ENCODE measurements at places on chromosomes 2 and 18. TPM values are rescaled to one million over a fixed set of nuclear protein-coding genes. Genes with fewer than 3 reads are reported as not detected.

- peak; percentile 2 for DNase-seq
Observed at GRCh38 chr18:46199515-46200147, 95.4 kb downstream of the HAUS1 start.

- no peak for DNase-seq
Observed at GRCh38 chr2:62140426-62141141, 55.3 kb upstream of the B3GNT2 start.

- DNase-seq: no peak
Observed at GRCh38 chr2:41830600-41830999, 217.2 kb upstream of the PKDCC start.

DNA sequence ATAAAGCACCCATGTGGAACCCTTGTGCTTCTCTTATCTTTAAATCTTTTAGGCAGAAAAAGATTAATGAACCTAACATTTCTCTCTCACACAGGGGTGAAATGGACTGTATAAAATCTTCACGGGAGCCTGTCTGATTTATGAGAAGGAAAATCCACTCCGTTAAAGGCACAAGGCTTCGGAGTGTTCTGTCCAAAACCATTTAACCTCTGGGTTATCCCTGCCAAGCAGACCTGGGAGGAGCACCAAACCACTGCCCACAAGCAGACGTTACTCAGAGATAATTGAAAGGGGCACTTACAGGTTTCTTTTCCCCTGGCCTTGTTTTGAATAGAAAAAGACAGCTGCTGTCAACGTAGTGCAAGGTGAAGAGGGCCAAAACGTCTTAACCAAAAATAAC is 184.4 kb upstream of the DOK6 start:
- DNase-seq: no peak

- DNase-seq: no peak
Observed at GRCh38 chr18:62198259-62198658, 11.2 kb downstream of the RELCH start.

- DNase-seq: no peak
Observed at GRCh38 chr18:74898965-74899364, 301.3 kb downstream of the ZNF407 start.

GRCh38 chr2:237547841-237548416 is 18.4 kb upstream of the PRLH start:
- no peak for DNase-seq

DNA sequence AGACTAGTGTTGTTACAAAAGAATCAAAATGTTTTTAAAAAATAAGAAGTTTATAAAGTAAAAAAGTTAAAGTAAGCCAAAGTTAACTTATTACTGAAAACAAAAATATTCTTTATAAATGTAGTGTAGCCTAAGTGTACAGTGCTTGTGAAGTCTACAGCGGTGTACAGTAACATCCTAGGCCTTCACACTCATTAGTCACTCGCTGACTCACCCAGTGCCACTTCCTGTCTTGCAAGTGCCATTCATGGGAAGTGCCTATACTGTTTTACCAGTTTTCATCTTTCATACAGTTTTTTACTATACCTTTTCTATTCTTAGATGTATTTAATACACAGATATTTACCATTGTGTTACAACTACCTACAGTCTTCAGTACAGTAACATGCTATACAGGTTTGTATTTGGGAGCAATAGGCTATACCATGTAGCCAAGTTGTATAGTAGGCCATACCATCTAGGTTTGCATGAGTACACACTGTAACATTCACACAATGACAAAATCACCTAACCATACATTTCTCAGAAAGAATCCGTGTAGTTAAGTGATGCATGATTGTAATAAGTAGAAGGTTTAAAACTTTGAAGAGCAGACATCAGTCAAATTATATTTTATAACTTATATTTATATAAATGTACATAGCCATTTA is 13.4 kb downstream of the SERPINB7 start:
- peak; percentile 61 for DNase-seq

CIB4 gene
- total RNA-seq: not detected

OSBPL6 gene
- total RNA-seq: 5.4 TPM

Measured in pulmonary artery endothelial cell (primary cell).